Frontal cortex (tissue), 4 donors: ENCODE measurements at places on chromosomes 2 and 18. TPM values are rescaled to one million over a fixed set of nuclear protein-coding genes. Genes with fewer than 3 reads are reported as not detected.

Gene TMEM169
- 23.2 TPM for total RNA-seq

Gene CNOT9
- total RNA-seq: 47.3 TPM

Gene CIB4
- not detected for total RNA-seq

Gene GALNT13
- total RNA-seq: 18.8 TPM

Gene TMEM178A
- 26.9 TPM for total RNA-seq

Gene COL5A2
- total RNA-seq: 19.2 TPM

Gene CRYGA
- not detected for total RNA-seq

Gene RGPD3
- total RNA-seq: 1.2 TPM

GRCh38 chr18:63444580-63444979 lies 22.3 kb upstream of the VPS4B start:
- DNase-seq: no peak

DNA sequence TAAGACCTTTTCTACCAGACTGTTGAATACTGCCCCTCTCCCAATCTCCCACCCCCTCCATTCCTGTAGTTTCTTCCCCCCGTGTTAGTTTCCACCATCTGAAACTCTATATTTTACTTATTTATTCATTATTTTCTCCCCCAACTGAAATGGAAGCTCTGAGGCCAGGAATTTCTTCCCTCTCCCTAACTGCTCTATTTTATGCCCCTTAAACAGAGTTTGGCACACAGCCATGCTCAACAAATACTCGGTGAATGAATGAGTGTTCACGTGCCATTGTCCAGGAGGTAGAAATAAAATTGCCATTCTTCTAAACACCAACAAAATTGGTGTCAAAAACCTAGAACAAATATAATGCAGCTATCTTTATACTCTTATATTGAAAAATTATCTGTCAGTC lies 5.6 kb downstream of the ITGB1BP1 start:
- DNase-seq: no peak

DNA sequence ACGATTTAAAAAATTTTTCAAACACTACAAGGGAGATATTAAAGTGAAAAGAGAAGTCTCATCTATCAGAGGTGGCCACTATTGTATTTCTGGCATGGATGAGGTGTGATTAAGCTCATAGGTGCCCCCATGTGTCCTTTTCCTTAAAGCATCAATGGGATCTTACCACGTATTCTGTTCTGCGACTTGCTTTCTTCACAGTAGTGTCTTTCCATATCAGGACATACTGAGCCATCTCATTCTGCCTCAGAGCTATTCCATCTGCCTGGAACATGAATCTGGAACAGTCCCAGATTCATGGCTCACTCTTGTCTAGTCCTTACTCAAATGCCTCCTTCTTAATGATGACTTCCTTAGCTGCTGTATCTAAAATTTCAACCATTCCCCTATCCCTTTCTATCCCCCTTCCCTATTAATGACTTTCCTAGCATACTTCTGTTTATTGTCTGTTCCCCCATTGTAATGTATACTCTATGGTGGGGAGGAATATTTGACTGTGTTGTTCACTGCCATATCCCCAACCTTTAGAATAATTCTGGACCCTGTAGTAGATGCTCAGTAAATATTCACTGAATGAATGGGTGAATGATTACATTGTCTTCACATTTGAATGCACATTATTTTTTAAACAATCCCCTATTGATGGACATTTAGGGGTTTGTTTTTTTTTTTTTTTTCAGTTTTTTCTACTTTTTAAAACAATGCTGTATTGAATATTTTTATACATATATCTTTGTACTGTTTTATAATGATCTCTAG lies 11.1 kb downstream of the STAMBP start:
- DNase-seq: no peak

DNA sequence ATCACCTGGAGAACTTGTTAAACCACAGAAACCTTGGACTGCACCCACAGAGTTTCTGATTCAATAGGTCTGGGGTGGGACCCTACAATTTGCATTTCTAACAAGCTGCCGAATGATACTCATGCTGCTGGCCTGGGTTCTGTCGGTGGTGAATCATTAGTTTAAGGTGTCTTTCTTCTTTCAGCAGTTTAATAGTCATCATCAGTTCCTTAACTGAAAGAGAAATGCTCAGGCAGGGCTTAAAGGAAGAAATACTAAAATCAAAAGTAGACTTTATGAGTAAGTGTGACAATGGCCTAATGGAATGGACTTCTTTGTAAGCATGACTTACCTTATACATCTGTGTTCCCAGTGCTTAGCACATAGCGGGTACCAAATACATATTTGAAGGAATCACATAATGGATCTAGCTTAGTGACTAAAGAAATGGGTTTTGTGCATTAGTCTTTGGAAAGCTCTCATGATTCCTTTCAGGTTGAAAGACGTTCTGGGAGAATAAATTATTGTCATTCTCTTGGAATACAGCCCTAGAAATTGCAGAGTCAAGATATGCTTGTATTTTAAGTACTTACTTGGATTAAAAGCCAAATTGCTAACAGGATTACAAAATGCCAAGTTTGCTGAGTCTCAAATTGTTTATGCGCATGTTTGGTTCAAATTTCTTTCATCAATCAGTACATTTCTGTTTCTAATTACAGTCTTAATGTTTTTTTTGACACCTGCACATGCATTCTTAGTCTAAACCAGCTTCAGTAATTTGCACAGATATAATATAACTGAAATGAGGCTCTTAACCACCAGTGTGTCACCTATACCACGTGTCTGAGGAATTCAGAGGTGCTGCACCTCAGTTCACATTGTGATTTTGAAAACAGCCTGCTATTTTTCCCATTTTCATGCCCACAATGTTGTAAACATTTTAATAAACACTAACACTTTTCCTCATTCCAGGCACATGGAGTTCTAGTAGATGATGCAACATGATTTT lies 220.3 kb upstream of the NRP2 start:
- DNase-seq: no peak

GRCh38 chr2:141554810-141555209 lies 576.0 kb downstream of the LRP1B start:
- DNase-seq: peak; percentile 6

DNA sequence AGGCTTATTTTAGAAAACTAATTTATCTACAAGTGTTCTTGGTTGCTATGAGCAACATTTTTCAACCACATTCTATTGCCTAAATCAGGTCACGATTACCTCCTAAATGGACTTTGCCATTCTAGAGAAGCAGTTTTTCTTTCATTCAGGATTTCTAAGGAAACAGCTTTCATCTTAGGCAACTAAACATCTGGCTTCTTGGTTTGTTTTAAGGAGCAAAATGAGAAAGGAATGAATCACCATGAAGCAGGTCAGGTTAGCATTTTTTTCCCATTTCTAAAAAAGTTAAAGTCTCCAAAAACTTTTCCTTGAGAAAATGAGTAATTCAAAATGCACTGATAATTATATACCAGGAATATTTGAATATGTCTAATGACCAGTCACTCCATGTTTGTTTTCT lies 114.8 kb downstream of the GAREM1 start:
- no peak for DNase-seq

GRCh38 chr2:145854039-145854755 lies 1334.3 kb upstream of the ZEB2 start:
- no peak for DNase-seq

GRCh38 chr2:232689152-232689910 lies 7.8 kb upstream of the GIGYF2 start:
- no peak for DNase-seq

DNA sequence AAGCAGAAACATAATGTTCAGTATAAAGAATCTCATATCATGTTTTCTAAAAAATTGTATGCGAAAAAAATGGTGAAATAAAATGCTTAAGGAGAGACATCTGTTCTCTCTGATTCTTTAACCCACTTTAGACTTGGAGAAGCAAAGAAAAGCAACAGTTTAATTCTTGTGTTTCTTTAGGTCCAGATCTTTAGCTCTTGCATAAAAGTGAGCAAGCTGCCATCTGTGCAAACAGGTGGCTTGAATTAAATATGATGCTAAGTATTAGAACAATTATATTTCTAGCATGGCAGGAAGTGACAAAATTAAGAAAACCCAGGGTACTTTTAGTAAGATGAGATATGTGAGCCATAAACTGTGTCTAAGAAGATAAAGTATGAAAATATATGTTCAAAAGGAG lies 1038.3 kb downstream of the DPP10 start:
- DNase-seq: no peak

- no peak for DNase-seq
These were observed 433.2 kb upstream of the MEX3C start for GRCh38 chr18:51630706-51631105.

DNA sequence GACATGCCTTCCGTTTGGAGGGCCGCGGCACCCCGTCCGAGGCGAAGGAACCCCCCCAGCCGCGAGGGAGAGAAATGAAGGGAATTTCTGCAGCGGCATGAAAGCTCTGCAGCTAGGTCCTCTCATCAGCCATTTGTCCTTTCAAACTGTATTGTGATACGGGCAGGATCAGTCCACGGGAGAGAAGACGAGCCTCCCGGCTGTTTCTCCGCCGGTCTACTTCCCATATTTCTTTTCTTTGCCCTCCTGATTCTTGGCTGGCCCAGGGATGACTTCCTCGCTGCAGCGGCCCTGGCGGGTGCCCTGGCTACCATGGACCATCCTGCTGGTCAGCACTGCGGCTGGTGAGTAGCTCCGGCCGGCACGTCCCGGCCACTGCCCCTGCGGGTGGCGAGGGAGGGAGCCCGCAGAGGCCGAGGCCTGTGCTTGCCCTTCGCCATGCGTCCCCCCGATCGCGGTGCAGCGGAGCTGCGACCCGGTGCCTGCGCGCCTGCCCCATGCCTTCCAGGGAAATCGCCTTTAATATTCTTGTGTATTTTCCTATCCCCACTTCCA lies 1.2 kb downstream of the BMPR2 start:
- DNase-seq: peak; percentile 26

- no peak for DNase-seq
These were observed at the start of gene TRPM8 for GRCh38 chr2:233917116-233917515. TSS of gene TRPM8 (plus strand) at chr2:233917373. CDS start at chr2:233926538, 9,165 bp downstream.

GRCh38 chr2:197828464-197829135 lies 24.2 kb downstream of the PLCL1 start:
- DNase-seq: no peak

DNA sequence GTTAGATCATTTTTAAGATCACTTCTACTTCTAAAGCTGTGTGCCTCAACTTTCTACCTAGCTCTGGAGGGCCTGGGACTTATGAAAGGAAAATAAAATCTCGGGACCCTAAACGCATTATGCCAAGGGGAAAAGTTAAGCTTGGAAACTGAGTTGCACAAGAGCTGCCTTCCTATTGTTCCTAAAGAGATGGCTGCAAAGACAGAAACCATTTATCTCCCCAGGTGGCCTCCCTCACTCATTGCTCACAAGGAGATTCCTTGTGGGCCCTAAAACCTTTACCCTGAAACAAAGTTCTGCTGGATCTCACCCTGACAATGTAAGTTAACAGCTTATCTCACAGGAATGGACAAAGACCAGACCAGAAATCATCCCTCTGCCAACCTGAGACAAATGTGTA lies 26.8 kb downstream of the TUBB6 start:
- DNase-seq: no peak

DNA sequence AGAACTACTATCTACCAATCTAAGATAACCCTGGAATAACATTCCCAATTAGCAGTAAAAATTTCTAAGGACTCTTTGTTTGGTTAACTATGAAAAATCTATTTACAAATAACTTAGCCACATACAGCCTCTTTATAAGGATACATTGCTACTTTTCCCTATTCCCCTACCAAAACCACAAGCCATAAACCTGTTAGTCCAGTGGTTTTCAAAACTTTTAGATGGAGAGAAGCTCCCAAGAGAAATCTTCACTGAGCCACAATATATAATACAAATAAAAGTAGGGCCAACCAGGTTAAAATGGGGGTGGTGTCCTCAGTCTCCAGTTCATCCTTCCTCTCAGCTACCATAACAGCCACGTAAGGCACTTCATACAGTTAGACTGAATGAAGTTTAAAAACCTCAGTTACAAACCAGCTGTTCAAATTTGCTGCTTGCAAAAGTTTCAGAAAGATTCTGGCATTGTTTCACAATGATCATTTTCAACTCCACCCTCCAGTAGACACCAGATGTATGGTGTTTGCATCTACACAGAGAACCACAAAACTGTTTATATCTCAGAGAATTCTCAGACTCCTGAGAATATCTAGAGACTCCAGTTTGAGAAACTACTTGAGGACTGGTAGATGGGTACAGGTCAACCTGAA lies 26.0 kb downstream of the SOS1 start:
- DNase-seq: no peak

- peak; percentile 47 for DNase-seq
These were observed 168.2 kb downstream of the FAM210A start for GRCh38 chr18:13558124-13558523.

- DNase-seq: no peak
These were observed 135.8 kb upstream of the LTBP1 start for GRCh38 chr2:32810909-32811495.

GRCh38 chr2:44772669-44773378 lies 168.7 kb upstream of the SIX3 start:
- DNase-seq: no peak

DNA sequence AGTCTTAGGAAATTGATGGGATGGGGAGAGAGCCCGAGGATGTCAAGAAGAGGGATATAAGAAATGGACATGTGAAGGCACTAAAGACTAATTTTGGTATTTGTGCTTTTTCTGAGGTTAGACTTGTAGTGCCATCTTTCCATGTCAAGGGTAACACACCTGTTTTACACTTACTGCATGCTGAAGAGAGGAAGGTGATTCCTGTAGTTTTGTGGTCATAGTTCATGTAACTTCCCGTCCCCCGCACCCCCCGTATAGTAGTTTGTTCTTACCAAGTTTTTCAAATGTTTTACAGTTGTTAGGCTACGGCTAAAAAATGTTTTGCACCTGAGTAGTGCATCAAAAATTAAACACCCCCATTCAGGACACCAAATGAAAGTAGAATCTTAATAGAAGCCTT lies 73.8 kb downstream of the CLIP4 start:
- DNase-seq: no peak

DNA sequence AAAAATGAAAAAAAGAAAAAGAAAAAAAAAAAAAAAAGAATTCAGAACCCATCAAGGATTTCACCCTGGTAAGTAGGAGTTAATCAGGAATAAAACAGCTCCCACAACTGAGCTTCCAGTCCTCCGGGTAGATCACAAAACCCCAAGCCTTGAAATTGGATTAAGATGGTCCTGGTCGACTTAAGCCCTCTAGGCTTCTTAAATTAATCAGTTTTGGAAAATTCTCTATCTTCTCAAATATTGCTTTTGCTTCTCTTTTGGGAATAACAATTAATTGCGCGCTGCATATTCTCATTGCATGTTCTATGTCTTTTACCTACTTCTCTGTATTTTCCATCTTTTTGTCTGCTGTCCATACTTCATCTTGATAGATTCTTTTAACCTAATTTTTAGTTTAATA lies 348.0 kb upstream of the MEX3C start:
- no peak for DNase-seq

GRCh38 chr18:26574958-26575864 lies 26.9 kb upstream of the KCTD1 start:
- no peak for DNase-seq
